A549 treated with GW870086 at 1 μM for 4 hours (cell line): ENCODE measurements at places on chromosomes 2 and 18. TPM values are rescaled to one million over a fixed set of nuclear protein-coding genes. Genes with fewer than 3 reads are reported as not detected.

MAPK4 gene
- 0.11 to 0.26 TPM (median 0.23 TPM) in 5 replicates for total RNA-seq

TLX2 gene
- total RNA-seq, result 0.19 to 0.36 TPM (median 0.28 TPM) in 5 replicates

NCKAP5 gene
- total RNA-seq, result 0.67 to 1.2 TPM (median 0.81 TPM) in 5 replicates

C1QL2 gene
- 0.18 to 0.57 TPM (median 0.34 TPM) in 5 replicates for total RNA-seq

CFLAR gene
- total RNA-seq, result 87.6 to 118 TPM (median 96.2 TPM) in 5 replicates

OSBPL1A gene
- 11.9 to 14.8 TPM (median 13.2 TPM) in 5 replicates for total RNA-seq

LYPD1 gene
- 14.4 to 20.2 TPM (median 14.6 TPM) in 5 replicates for total RNA-seq

TEX261 gene
- total RNA-seq, result 71.1 to 85.5 TPM (median 78.7 TPM) in 5 replicates

PTCD3 gene
- 50.5 to 76.1 TPM (median 70.9 TPM) in 5 replicates for total RNA-seq

RGPD3 gene
- total RNA-seq, result 0.07 to 0.14 TPM (median 0.13 TPM) in 5 replicates

TPO gene
- total RNA-seq, result 0.07 to 0.27 TPM (median 0.08 TPM) in 3 of 5 replicates, not detected in the others

SERPINB11 gene
- total RNA-seq, result 0.13 to 0.17 TPM (median 0.15 TPM) in 3 of 5 replicates, not detected in the others

ASPRV1 gene
- total RNA-seq, result 0.22 to 0.41 TPM (median 0.36 TPM) in 5 replicates

CYP27C1 gene
- 2.7 to 5.2 TPM (median 4.0 TPM) in 5 replicates for total RNA-seq

SLC9A2 gene
- total RNA-seq, result 2.9 to 3.7 TPM (median 3.1 TPM) in 5 replicates

RAD51AP2 gene
- total RNA-seq, result not detected in 5 replicates

PLEKHH2 gene
- total RNA-seq, result 1.3 to 2.3 TPM (median 2.0 TPM) in 5 replicates

PTPN4 gene
- 16.5 to 17.6 TPM (median 17.0 TPM) in 5 replicates for total RNA-seq

PER2 gene
- 6.0 to 9.1 TPM (median 7.7 TPM) in 5 replicates for total RNA-seq

GATA6 gene
- total RNA-seq, result 1.1 to 1.7 TPM (median 1.4 TPM) in 5 replicates

POMC gene
- total RNA-seq, result not detected in 5 replicates

KLHL14 gene
- not detected in 5 replicates for total RNA-seq

FER1L5 gene
- not detected in 5 replicates for total RNA-seq

CYBRD1 gene
- total RNA-seq, result 22.7 to 33.3 TPM (median 29.8 TPM) in 5 replicates

PLGLB2 gene
- 0.17 to 0.34 TPM in 2 of 5 replicates, not detected in the others for total RNA-seq

KANSL1L gene
- 0.34 to 0.70 TPM (median 0.61 TPM) in 5 replicates for total RNA-seq

MTCL1 gene
- 49.9 to 68.0 TPM (median 63.1 TPM) in 5 replicates for total RNA-seq

TDRD15 gene
- total RNA-seq, result not detected in 5 replicates

CAPN14 gene
- total RNA-seq, result 0.05 TPM in 1 of 5 replicates, not detected in the others

TUBB6 gene
- total RNA-seq, result 187 to 218 TPM (median 200 TPM) in 5 replicates

EFEMP1 gene
- total RNA-seq, result 28.4 to 50.0 TPM (median 45.7 TPM) in 5 replicates

KCNF1 gene
- 24.7 to 51.1 TPM (median 41.5 TPM) in 5 replicates for total RNA-seq

FBXO41 gene
- 3.5 to 5.6 TPM (median 5.1 TPM) in 5 replicates for total RNA-seq

EPB41L3 gene
- total RNA-seq, result 0.09 to 0.21 TPM (median 0.17 TPM) in 4 of 5 replicates, not detected in the other

PLCL1 gene
- total RNA-seq, result not detected in 5 replicates

POTEC gene
- total RNA-seq, result not detected in 5 replicates

LRRTM1 gene
- total RNA-seq, result not detected in 5 replicates

CDK15 gene
- not detected in 5 replicates for total RNA-seq

SRBD1 gene
- total RNA-seq, result 7.8 to 9.0 TPM (median 8.4 TPM) in 5 replicates

KIAA2012 gene
- not detected in 5 replicates for total RNA-seq
